ENCODE measurements at places on chromosomes 7 and 10.
A peak's percentile ranks its signal among the peaks of the same experiment; 100 is the strongest.

- no peak for DNase-seq
These were observed 51.3 kb upstream of the PSAP start for GRCh38 chr10:71902351-71902750.

DNA sequence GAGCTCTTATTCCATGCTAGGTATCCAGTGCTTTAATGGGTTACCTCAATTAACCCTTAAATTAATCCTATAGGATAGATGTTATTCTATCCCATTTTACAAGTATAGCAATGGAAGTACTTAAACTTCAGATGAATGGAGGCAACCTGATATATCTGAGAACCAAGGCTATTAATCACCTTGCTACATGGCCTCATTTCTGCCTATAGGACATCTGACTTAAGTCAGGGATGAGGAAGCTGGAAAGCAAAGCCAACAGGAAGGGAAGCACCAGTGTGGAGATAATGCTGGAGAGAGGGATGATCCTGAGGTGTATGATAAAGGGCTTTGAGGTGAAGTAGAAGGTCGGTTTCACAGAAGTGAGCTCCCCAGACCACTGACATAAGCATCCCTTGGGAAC, 132.3 kb downstream of the CHN2 start:
- DNase-seq, result no peak

GRCh38 chr7:68722044-68722443, 876.2 kb upstream of the AUTS2 start:
- DNase-seq, result no peak

DNA sequence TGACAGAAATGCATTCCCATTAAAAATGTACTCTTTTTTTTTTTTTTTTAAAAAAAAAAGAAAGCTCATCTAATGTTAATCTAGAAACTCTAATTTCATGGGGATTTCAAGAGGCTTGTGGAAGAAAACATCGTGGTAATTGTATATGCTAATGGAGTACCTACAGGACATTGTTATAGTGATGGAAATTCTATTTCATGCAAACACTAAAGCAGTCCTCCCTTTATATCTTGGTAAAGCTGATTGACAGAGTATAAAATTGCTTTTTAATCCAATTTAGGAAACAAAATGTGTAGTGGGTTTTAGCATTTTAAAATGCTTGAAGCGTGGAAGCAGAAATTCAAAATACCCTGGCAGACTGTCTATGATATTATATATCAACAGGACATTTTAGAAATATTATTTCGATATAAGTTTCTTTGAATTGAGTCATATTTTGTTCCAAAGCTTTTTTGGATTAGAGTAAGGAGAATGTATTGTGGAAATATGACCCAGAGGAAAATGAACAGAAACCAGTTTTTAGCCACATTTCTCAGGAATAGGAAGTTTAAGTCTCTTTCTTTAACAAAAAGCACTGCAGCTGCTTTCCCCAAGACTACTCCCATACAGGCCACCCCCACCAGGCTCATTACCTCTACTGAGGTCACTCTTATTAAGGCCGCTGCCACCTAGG, 121.9 kb downstream of the WNT2 start:
- DNase-seq, result no peak

DNA sequence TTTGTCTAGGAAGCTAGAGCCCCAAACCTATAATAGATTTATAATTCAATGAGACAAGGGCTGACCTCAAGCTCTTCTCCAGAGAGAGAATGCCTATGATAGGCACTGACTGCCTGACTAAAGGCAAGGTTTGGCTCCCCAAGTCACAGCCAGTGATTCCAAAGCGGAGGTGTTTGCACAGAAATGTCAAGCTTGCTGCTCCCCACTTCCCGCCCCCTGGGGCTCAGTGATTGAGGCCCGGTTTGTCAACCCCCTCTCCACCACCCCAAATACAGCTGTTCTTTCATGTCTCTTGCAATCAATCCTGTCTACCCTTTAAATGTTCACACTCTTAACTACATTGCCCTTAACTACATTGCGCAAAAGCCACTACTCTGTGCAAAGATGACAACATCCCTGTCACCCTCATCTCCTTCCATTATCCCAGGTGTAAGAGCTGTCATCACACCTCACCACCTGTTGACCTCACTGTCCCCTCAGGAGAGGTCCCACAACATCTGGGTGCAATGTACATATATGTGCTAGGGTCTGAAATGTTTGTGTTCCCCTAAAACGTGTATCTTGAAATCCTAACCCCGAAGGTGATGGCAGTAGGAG, 58.0 kb downstream of the NUDCD3 start:
- DNase-seq, result no peak

DNA sequence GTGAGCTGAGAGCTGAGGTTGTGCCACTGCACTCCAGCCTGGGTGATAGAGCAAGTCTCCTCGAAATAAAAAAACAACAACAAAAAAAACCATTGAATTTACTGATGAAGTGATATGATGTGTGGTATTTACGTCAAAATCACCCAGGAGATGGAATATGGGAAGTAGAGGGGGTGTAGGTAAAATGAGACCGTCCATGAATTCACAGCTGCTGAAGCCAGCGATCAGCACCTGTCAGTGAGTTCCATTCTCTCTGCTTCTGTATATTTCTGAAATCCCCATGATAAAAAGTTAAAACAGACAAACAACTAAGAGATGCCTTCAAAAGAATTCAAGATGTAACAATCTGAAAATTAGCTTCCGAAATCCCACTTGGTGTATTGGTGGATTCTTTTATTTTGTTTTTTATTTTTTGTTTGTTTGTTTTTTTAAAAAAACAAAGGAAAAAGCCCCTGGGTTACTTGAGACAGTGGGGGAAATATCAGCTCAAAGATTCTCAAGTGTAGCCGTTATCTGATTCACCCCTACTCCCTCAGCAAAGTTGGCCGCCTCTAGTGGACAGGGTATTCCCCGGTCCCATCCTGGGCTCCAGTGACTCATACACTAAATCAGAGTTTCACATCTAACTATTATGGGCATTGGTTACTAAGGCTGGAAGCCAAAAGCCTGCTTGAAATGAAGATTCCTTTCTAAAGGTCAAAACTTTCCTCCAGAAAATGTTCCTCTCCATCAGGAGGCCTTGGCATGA, 76.4 kb downstream of the MAP3K8 start:
- peak; percentile 55 for DNase-seq
